Activated naive CD4-positive, alpha-beta T cell treated with anti-CD3 and anti-CD28 coated beads, Interleukin-2, amount 50 U/mL, for 16 hours (primary cell): ENCODE measurements at places on chromosomes 6 and 20.
A peak's percentile ranks its signal among the peaks of the same experiment; 100 is the strongest.

- DNase-seq = peak; percentile 79
These were observed 567 bp upstream of the SLC18B1 start for GRCh38 chr6:132798869-132799538.

- no peak for DNase-seq
These were observed 113.3 kb downstream of the LY86 start for GRCh38 chr6:6701864-6702263.

DNA sequence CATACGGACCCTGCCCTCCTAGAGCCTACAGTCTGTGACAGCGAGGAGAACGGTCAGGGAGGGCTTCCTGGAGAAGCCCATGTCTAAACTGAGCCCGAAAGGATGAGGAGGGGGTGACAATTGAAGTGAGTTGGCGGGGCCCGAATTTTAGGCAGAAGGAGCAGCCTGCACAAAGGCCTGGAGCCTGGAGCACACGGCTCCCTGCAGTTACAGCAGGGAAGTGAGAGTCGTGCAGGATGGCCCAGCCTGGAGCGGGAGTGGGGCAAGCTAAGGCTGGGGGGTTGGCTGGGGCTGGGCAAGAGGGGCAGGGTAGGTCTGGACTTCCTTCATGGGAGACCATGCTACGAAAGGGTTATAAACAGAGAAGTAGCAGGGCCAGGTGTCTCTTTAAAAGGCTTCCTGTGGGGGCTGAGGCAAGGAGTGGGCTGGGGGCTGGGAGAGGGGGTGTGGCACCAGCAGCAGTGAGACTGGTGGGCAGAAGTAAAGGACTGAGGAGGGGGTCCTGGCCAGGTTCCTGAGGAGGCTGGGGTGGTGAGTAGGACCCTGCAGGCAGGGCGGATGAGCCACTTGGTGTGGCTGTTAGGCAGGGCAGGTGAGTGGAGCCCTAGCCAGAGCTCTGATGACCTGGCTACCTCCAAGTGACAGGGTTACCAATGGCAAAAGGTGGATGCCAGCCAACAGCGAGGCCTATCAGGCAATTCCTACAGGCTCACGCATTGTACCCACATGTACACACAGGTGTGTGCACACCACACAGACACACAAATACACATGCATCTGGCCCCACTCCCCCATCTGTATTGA lies 119.2 kb downstream of the MRPL14 start:
- no peak for DNase-seq

- peak; percentile 30 for DNase-seq
These were observed at the start of gene NT5E for GRCh38 chr6:85449818-85450759. NT5E (plus strand) TSS chr6:85450083; CDS start chr6:85450140, 57 bp downstream.

DNA sequence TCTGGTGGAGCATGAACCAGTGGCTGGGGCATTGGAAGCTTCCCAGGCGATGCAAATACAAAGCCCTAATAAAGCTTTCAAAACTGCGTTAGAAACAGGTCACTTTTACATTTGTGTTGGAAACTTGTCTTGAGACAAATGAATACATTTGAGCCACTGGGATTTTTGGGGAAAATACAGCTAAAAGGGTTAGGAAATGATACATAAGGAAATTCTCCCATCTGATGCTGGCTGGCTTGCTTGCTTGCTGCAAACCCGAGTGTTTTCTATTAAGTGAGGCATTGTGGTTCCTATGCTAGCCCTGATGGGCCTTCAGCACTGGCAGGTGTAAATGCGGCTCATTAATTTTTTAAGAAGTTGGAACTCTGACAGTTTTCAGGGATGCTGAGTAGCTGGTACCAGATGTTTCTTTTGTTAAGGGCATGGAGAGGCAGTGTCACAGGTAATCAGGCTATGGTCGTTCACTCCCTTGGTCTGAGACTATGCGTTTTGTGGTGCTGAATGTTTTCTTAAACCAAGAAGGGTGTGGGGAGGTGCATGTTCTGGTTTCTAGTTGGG lies 35.2 kb downstream of the RREB1 start:
- no peak for DNase-seq

DNA sequence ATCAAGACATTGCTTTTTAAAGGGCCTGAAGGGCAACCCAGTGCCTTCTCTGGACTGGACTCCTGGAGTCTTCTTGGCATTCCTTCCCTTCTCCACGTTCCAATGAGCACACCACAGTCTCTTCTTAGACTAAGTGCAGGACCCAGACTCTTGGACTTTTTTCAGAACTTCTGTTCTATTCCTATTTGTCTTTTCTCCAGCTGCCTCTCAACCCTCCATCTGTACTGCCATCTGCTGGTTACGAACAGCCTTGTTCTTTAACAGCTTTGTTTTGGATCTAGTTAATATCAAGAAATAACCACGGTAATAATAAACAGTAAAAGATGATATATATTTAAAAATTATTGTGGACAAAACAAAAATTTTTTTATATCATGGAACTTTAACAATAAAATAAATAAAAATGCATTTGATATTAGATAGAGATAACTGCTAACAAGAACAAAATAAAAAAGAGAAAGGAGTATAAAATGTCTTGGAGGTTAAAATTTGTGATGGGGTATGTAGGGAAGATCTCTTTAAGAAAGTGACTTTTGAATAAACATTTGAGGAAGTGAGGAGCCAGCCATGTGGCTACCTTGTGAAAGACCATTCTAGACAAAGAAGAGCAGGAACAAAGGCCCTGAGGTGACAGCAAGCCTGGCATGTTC lies 105.1 kb upstream of the HCRTR2 start:
- no peak for DNase-seq

DNA sequence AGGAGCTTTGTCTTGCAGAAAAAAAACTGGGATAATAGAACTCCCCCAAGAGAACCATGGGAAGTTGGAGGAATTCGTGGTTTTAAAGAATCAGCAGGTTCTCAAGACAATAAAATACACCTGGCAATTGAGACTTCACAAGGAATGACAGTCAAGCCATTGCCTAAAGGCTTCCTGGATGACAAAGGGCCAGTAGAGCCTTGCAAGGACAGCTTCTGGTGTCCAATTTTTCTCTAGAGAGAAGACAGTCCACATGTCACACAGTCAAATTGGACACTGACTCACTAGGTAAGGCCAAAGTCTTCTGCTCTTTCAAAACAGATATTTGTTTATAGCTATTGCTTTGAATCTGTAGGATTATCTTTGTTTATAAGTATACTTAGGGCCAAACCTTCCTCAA lies 80.3 kb upstream of the BMP5 start:
- DNase-seq = no peak

GRCh38 chr20:62159839-62160238 lies 16.3 kb downstream of the SS18L1 start:
- DNase-seq = no peak

- peak; percentile 24 for DNase-seq
These were observed 815 bp upstream of the ITPR3 start for GRCh38 chr6:33620158-33620855.

GRCh38 chr20:11041396-11041795 lies 367.6 kb upstream of the JAG1 start:
- no peak for DNase-seq

GRCh38 chr20:62177307-62177706 lies 5.5 kb upstream of the MTG2 start:
- DNase-seq = no peak

DNA sequence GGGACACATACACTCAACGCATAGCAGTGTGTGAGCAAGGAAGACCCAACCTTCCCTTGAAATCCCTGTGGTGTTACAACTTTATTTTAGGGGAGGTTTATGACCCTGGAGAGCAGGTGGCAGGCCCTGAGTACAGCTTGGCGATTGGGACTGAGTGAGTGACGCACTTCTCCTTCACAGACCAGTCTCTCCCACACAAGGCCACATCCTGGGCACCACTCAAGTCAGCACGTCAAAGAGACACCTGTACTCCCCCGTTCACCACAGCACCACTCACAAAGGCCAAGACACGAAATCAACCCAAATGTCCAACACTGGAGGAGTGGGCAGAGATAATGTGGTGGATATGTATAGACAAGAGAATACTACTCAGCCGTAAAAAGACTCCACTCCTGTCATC lies 57.0 kb upstream of the FRMD1 start:
- no peak for DNase-seq

DNA sequence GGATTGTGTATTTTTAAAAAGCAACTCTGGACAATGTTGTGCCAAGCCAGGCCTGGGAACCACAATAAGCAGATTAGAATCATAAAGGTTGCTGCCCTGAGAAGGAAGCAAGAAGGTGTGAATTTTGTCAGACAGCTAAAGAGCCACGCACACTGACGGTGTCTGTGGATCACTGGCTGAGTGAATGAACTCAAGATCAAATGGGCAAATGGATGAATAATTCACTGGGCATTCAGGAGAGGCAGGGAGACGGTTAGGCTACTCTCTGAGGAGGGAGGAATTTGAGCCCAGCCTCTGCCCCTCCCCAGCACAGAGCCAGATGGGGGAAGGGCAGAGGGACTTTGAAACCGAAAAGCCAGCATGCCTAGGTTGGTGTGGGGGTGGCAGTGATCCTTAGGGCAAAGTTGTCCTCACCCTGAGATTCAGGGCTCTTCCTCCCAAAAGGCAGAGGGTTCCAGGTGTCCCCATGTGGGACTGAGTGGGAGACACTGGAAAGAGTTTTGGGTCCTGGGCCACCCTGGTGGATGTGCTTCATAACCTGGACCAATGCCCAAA lies 19.5 kb upstream of the SLC22A7 start:
- no peak for DNase-seq

- no peak for DNase-seq
These were observed 1.2 kb downstream of the ATF6B start for GRCh38 chr6:32126880-32127279.

- no peak for DNase-seq
These were observed 56.5 kb downstream of the DLL1 start for GRCh38 chr6:170234419-170234818.

DNA sequence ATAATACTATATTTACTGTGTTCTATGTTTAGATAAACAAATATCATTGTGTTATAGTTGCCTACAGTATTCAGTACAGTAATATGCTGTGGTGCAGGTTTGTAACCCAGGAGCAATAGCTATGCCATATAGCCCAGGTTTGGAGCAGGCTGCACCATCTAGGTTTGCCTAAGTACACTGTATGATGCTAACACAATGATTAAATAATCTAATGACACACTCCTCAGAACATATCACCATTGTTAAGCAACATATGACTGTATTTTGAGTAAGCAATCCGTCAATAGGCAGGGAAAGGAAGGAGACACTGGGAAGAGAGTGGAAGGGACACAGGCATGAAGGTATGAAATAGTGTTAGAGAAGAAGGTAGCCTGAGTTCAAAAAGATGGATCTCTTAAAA lies 369.9 kb downstream of the PKHD1 start:
- no peak for DNase-seq

DNA sequence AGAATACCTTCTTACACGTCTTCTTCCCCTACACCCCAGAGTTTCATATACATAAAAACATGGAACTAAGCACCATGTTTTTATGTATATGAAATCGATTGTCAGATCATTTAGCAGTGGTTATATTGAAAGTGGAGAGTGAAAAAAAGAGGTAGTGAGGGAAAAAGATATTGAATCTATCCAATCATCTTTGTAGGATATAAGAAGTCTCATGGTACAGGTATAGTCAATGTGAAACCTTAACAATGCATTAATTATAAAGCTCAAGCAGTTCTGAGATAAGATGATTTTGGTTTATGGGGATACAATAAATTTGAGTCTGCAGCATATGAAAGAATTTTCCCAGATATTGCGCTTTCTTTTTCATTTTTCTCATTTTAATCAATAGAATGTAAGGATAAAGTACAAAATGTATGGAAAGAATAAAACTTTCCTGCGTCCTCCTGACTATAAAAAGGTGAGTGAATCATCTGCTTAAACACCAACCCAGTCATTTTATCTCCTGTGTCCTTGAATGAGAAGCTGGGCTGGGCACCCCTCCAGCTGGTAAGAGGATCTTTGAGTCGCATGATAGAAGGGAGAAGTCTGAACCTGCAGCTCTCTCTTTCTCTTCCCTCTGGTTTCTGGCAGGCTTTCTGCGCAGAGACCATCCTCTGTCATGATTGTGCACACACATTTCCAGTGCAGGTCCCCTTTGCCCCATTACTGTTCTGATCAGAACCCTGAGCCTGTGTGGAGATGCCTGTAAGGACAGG lies 28.1 kb upstream of the AKIRIN2 start:
- DNase-seq = no peak

- DNase-seq = no peak
These were observed 277.5 kb upstream of the MAN1A1 start for GRCh38 chr6:119626884-119627619.

- no peak for DNase-seq
These were observed 46.3 kb upstream of the SCML4 start for GRCh38 chr6:107870381-107870780.

DNA sequence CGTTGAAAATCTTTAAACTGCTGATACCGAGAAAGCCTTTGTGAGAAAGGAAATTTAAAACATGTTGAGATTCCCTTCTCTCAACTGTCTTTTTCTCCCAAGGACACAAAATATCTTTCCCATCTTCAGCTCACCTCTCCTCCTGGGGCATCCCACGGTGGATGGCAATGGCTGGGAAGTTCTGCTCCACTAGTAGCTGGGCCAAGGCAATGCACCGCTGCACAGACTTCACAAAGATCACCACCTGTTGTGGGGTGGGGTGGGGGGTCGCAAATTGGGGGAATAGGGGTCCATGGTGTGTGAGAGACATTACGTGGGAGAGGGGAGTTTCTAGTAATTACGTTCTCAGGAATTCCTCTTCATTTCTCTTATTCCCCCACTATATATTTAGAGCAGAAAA lies 2.4 kb downstream of the MCCD1 start:
- no peak for DNase-seq

DNA sequence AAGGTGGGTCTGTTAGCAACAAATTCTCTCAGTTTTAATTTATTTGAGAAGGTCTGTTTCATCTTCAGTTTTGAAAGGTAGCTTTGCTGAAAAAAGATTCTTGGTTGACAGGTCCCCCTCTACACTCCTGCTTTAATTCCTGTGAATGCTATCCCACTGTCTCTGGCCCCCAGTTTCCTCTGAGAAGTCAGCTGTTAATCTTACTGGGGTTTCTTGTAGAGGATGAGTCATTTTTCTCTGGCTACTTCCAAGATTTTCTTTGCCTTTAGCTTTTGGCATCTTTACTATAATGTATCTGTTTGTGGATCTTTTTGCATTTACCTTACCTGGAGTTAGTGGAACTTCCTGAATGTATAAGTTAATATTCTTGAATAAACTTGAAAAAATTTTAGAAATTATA lies 122.7 kb downstream of the MMS22L start:
- no peak for DNase-seq

DNA sequence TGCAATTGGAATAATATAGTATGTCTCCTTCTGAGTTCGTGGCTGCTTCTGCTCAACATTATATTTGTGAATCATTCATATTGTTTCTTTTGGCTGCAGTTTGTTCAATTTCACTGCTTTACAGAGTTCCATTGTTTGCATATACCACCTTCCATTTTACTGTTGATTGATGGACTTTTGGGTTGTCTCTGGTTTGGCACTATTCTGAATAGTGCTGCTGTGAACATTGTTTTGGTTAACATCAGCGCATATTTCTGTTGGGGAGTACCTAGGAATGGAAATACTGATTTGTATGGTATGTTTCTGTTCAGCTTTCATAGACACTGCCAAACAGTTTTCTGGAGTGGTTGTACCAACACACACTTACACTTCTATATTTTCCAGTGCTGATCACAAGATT lies 46.9 kb downstream of the UST start:
- no peak for DNase-seq

DNA sequence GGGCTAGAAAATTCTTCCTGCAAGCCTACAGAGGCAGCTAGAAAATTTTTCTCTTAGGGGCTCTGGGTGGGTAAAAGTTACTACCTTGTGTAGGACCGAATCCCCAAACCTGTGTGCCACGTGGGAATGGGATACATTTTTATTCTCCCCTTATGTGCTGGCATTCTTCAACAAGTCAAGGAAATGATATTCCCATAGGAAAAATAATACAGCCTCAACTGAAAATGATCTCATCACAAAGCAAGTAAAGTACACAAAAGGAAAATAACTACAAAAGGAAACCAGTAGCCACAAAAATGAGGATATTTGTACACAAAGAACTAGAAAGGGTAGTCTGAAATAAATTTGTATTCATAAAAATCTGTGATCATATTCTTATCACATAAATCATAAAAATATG lies 298.1 kb downstream of the LAMA2 start:
- no peak for DNase-seq
